ENCODE measurements at places on chromosomes 3 and 15. TPM values are rescaled to one million over a fixed set of nuclear protein-coding genes. Genes with fewer than 3 reads are reported as not detected.

Gene AADACL2
- not detected for total RNA-seq

Gene CPLX3
- total RNA-seq = 0.16 TPM

- no peak for DNase-seq
Measured at GRCh38 chr3:114775395-114775794, 371.7 kb downstream of the ZBTB20 start.

DNA sequence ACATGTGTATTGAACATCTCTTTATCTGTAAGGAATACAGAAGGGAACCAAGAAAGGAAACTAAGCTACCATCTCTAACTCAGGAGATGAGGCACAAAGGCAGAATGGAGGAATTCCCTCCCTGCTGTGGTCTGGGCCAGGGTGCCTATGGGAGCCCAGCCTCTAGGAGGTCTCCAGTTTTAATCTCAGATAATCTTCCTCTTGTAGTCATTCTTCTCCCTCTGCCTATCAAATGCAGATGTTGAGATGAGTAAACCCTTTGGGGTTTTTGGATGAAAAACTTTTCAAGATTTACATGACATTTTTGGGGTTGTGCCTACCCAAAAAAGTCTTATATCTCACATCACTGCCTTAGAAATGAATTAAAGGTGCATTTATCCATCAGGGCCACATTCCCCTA lies 23.3 kb downstream of the SCG5 start:
- no peak for DNase-seq

Gene CELSR3
- total RNA-seq = 16.0 TPM

DNA sequence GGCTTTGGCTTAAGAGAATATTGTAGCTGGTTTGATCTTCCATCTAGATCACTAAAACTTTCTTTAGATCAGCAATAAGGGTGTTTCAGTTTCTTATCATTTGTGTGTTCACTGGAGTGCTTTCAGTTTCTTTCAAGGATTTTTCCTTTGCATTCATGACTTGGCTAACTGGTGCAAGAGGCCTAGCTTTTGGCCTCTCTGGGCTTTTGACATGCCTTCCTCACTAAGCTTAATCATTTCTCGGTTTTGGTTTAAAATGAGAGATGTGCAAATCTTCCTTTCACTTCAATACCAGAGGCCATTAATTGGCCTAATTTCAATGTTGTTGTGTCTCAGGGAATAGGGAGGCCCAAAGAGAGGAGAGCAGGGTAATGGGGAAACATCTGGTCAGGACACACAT lies 30.3 kb upstream of the CCNB2 start:
- DNase-seq = no peak

GRCh38 chr3:14431452-14431916 lies 29.1 kb downstream of the SLC6A6 start:
- DNase-seq = no peak

DNA sequence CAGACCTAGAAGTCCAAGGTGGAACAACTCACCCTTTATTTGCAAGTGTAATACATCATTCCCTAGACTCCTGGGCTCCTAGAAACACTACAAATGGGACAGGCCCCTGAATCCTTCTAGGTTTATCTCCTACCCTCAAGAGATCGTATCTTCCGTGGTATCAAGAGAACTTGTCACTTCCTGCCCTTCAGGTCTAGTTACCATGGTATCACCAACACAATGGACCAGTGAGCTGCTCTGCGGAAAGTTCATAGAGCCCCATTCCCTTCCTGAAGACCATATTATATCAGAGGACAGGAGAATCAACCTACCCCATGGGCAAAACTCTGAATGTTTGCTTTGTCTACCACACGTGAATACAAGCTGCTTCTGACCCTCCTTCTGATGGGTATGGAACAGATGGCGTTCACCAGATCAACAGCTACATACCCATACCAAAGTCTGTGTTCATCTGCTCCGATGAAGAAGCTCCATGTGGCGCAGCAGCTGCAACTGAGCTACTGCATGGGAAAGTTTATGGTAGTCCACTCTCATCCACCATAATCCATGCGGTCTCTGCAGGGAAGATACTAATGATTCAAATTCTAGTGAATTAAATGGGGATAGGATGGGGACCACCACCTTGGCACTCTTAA lies 84.6 kb upstream of the KLF13 start:
- DNase-seq = peak; percentile 51

Gene CHRM5
- not detected for total RNA-seq

DNA sequence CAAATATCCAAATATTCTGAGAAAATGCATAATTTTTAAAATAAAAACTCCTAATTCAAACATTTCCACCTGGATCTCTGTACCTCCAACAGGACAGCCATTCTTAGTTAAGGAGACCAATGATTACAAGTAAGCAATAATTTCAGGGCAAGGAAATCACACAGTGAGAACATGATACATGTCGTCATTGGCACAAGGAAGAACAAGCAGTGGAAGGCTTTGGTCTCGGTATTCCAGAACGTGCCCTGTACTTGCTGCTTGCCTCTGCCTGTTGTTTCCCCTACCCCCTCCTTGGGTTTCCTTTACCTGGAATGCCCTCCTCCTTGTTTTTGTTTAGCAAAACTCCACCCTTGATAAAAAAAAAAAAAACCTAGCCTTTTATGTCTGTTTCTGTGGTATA lies 72.8 kb downstream of the PPM1L start:
- no peak for DNase-seq

DNA sequence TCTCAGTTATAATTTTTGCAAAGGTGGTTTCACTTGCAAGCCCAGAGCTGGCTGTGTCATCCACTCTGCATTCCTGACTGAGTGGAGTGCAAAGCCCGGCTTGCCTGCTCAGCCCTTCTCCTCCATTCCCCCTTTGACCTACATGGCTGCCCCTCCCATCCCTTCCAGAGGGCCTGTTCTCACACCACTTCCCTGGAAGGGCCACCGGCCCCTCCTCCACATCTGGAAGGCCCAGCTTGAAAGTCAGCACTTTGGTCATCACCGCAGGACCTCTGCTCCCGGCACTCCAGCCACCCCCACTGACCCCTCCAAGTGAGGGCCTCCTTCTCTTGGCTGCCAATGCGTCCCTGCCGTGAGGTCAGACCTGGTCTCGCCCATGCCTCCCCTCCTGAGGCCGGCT lies 74.1 kb upstream of the RNF7 start:
- DNase-seq = no peak

DNA sequence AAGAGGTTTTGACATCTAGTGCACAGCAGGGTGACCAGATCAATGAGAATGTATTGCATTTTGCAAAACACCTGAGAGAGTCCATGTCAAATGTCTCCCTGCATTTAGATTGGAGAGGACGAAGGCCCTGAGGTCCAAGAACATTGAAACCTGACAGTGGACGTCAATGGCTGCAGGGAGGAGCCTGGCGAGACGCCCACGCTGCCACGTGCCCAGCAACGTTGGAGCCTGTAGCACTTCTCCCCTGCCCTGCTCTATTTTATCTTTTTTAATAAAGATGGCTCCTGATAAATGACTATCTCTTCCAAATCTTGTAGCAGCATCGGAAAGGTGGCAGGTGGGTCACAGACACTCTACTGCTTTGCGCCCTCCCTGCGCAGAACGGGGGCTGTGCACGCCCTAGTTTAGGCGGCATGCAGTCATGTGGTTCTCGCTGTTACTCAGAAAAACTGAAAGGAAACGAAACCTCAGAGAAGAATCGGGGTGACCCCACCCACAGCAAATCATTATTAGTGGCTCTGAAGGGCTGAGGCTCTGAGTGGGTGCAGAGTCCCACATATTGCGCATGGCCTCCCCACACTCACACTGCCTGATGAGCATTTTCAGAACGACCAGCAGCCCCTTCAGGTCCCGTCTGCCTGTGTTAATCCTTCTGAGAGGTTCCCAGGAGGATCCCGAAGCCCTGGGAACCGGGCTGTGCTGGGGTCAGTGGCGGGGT lies 62.5 kb upstream of the TAMM41 start:
- DNase-seq = no peak

DNA sequence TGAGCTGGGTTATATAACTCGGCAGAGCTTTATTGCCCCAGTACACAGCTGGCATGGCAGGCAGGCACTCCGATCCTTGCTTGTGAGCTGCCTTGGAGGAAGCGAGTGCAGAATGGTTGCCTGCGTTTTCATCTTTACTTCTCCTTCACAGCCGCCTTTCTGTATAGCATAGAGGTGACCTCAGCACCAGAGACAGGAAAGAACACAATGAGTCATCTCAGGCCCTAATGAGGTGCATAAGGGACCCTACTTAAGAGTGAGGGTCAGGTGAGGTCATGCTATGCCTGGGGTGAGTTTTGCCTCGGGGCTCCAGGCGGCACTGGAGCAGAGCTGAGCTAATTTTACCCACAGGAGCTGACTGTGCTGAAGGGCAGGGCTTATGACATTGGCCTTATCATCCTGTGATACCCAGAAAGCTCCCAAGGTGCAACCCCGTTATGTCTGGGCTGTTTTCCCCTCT lies 43.5 kb downstream of the LPP start:
- no peak for DNase-seq

GRCh38 chr3:133930341-133930933 lies 34.8 kb upstream of the RAB6B start:
- DNase-seq = peak; percentile 6

Gene NOX5
- 0.21 TPM for total RNA-seq

Gene SHF
- 16.3 TPM for total RNA-seq

GRCh38 chr15:77037388-77038209 lies 33.3 kb downstream of the TSPAN3 start:
- DNase-seq = peak; percentile 8

DNA sequence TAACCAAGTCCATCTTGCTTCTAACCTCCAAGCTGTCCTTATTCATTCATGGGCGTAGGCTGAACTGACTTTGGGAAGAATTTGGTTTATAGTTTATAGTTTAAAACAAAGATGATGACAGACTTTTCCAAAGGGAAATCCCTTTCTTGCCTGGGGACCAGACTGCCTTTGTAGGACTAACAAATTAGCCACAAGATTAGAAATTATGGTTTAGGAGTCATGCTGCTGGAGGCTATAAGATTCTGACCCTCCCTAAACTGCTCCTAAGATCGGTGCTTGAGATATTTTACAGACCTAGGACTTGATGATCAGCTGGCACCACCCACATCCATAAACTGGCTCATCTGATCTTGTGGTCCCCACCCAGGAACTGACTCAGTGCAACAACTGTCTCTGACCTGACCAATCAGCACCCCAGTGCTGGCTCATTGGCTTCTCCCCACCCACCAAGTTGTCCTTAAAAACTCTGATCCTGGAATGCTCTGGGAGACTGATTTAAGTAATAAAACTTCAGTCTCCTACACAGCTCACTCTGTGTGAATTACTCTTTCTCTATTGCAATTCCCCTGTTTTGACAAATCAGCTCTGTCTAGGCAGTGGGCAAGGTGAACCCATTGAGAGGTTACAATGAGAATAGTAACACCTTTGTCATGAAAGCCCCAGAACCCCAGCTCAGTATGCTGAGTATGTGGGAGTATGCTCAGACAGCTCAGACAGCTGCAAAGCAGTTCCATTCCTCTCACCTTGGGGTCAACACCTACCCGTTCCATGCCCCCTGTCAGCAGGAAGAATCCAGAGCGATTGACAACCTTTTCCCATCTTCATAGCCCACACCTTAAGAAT lies 51.6 kb upstream of the C15orf39 start:
- DNase-seq = no peak
